ENCODE measurements at places on chromosomes 4 and X. TPM values are rescaled to one million over a fixed set of nuclear protein-coding genes. Genes with fewer than 3 reads are reported as not detected.

DNA sequence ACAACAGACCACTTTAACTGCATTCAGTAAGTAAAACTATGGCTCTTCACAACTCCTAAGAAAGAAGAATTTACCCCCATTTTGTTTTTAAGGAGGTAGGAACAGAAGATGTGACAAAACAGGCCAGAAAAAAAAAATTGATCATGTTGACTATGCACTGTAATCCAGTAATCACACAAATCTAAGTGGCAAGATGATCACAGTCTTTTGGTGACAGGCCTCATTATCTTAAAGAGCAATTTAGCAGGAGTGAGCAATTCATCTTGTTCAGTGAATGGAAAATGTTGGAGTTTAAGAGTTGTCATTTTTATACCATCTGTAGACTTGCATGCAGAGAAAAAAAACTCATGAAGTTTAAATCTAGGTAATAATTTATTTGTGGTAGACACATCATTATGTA, 115.1 kb downstream of the SLC39A8 start:
- no peak for DNase-seq

GRCh38 chr4:115824630-115825029, 711.2 kb upstream of the NDST4 start:
- no peak for DNase-seq

- DNase-seq, result no peak
Measured at GRCh38 chrX:71991164-71991563, 80.5 kb downstream of the NHSL2 start.

DNA sequence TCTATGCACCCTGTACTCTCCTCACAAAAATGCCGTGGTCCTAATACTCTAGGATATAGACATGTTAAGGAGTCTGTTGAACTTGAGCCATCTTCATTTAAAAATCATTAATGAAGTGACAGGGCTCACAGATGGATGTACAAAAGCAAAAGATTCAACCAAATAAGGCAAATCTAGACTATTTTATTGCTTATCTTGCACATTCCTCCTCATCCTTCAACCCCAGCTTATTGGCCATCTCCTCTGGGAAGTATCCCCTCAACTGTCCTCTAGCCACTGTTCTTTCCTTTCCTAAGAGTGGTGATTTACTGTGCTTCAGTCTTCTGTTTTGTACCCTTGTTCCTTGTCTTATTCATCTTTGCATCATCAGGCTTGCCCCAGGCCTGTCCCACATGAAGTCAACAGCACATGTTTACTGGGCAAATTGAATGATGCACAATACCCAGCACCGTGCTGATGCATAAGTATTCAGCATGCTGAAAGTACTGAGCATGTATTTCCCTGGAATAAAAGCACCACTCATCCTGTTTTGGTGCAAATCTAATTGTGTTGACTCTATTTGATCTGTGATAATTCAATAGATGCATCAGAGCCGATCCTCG, 287.3 kb upstream of the CLNK start:
- DNase-seq, result no peak

GRCh38 chr4:144316869-144317268, 176.4 kb upstream of the GYPA start:
- no peak for DNase-seq

GRCh38 chr4:59571805-59572430, 1628.2 kb upstream of the ADGRL3 start:
- no peak for DNase-seq

- DNase-seq, result no peak
Measured at GRCh38 chrX:105781804-105782203, 40.5 kb upstream of the NRK start.

GRCh38 chr4:87978681-87979080, 3.2 kb downstream of the SPP1 start:
- DNase-seq, result no peak

DNA sequence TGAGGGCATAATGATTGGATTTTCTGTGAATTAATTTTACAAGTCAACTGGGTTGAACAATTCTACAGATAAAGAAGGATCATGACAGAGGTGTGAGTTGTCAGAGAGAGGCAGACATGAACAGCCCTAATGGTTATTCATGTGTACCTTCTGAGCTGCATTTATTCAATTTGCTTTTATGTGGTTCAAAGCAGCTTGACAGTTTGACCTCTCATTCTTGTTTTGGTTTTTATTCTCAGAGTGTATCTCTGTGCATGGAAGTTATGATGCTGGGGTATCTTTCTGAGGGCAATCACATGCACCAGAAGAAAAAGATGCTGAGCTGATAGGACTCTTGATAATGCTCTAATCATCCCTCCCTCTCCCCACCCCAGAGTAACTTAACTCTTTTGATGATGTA, 169.3 kb upstream of the NPY2R start:
- no peak for DNase-seq

DNA sequence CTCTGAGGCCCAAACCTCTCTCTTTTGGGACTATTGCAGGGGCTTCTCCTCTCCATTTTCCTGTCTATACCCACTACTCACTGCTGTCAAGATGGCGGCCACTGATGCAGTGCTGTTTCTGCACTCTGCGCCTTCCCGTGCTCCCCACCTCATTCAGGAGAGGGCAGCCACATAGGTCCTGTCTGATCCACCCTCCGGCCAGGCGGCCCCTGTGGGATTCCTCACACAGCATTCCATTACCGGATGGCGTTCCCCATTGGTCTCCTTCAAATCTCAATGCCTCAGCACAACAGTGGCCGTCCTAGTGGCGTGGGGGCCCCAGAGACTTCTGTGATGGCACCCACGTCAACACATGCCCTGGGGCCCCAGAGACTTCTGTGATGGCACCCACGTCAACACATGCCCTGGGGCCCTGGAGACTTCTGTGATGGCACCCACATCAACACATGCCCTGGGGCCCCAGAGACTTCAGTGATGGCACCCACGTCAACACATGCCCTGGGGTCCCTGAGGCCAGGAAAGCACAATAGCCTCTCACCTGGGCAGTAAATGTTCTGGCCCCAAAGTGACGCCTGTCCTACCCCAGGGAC, 7.3 kb downstream of the SPON2 start:
- DNase-seq, result no peak

DNA sequence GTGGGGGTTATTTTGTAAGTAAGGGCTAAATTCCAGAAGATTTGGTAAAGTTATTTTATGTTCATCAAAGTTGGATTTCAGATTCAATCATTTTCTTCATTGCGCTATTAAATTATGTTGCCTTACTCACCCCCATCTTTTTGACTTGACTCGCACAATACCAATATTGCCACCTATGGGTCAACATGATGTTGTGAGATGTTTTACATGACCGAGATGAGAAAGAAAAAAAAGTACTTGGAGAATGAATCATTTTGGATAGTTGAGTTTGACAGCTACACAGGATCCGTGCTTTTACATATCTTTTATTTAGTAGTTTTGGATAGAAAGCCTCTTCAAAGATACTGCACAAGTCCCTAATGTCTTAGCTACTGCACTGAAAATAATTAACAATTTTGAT, 224.2 kb upstream of the EMCN start:
- DNase-seq, result no peak

DNA sequence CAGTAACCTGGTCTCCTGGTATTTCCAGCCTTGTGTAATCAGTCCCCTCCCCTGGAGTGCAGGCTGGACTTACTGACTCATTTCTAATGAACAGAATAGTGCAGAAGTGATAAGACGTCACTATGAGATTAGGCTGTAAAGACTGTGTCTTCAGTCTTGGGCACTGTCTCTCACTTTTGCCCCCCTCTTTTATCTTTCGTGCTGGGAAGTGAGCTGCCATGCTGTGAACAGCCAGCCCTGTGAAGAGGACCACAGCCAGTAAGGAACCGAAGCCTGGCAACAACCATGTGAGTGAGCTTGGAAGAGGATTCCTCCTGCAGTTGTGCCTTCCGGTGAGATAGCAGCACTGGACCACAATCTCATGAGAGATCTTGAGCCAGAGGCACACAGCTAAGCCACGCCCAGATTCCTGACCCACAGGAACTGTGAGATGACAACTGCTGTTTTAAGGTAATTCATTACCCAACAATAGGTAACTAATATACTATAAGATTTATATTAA, 67.5 kb upstream of the GPR34 start:
- DNase-seq, result no peak

GRCh38 chrX:149374751-149375150, 130.4 kb downstream of the IDS start:
- DNase-seq, result no peak

DNA sequence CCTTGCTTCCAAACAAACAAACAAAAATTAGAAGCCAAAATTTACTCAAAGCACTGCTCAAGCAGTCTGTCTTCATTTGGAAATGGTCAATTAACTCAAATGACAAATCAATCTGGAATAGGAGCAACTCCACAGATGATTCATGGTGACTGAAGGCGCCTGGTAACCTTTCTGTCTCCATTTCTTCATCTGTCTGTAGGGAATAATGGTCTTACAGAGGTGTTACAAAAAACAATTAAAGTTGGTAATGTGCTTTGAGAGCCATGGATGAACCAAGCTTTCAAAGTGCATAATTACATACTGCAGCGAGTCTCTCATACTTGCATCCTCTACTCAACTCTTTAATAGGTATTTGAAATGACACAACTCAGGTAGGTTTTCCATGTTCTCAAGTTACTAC, 38.3 kb upstream of the STAG2 start:
- DNase-seq, result no peak

DNA sequence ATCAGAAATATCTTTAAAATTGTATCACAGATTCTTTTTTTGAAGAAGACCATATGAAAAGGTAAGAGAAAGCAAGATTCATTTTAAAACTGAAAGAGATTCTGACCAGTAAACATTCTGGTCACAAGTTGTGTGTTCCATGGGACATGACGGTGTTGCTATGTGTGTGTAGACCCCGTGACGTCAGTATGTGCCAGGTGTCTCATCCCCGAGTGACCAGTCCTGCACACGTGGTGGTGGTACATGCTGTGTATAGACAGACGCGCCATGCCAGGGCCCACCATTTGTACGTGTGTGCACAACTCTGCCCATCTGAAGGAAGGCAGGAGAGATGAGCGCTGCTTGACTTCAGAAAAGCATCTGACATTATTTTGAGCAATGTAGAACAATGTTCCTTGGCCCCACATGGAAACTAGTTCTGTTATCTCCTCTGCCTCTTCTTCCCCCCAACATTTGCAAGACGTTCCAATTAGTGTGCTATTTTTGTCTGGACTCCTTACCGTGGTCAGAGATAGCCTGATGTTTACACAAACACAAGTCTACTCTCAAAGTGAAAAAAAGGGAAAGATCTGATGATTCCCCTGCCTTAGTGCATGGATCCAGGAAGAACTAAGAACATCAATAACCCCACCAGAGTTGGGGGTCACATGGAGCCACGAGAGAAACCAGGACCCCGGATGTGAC, 51.2 kb downstream of the IRF2 start:
- no peak for DNase-seq

DNA sequence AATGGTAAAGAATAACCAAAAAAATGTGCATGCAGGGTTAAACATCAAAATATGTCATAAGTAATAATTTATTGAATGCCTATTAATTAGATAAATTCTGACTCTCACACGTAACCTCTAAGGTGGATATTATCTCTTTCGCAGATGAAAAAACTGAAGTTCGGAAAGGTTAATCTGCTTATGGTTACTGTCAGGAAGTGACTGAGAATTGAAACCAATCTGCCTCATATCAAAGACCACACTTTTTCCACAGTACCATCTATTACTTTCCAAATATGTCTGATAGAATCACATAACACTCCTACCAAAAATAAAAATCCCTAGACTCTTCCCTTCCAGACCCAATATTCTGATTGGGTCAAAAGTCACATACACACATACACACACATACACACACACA, 6.2 kb downstream of the CHIC2 start:
- no peak for DNase-seq

DNA sequence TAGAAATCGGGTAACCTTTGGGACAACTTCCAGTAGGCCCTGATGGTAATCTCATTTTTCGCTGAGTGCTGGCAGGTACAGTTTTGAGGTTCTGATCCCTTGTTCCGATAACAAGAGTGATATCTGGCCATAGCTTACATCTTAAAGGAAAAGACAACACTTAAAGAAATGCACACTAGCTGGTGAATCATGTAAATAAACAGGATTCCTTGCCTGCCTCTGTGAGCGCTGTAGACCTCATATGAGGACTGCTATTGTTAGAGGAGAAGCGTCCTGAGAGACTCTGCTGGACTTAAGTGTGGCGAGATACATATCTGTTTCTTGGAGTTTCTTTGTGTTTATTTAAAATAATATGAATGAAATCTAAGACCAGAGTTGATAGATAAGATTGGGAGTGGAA, 149.3 kb upstream of the SLC4A4 start:
- DNase-seq, result peak; percentile 9

- no peak for DNase-seq
Measured at GRCh38 chr4:18529482-18529881, 507.9 kb upstream of the LCORL start.

- no peak for DNase-seq
Measured at GRCh38 chr4:176979416-176979815, 186.7 kb upstream of the VEGFC start.

GRCh38 chr4:182338063-182338462, 94.9 kb downstream of the TENM3 start:
- DNase-seq, result no peak

GRCh38 chr4:109303140-109303496, 660 bp upstream of the COL25A1 start:
- DNase-seq, result no peak

GRCh38 chr4:11801466-11802446, 373.1 kb upstream of the HS3ST1 start:
- DNase-seq, result no peak

The SOX3 gene
- total RNA-seq, result not detected

The SUPT20HL1 gene
- not detected for total RNA-seq

The PNMA6F gene
- total RNA-seq, result not detected

The CCNG2 gene
- total RNA-seq, result 19.2 TPM

The CPZ gene
- total RNA-seq, result 1.1 TPM

The ARSJ gene
- 41.8 TPM for total RNA-seq

The MMAA gene
- total RNA-seq, result 0.53 TPM

The MTNR1A gene
- total RNA-seq, result not detected

The FHL1 gene
- total RNA-seq, result 149 TPM

The UGT2B17 gene
- total RNA-seq, result not detected
